Right cardiac atrium (tissue), 5 donors: ENCODE measurements at places on chromosomes 5 and 9. TPM values are rescaled to one million over a fixed set of nuclear protein-coding genes. Genes with fewer than 3 reads are reported as not detected.
A peak's percentile ranks its signal among the peaks of the same experiment; 100 is the strongest.

Gene MPDZ
- 67.9 TPM for total RNA-seq

Gene GHR
- total RNA-seq, result 14.0 TPM

Gene SPINK13
- not detected for total RNA-seq

Gene SAXO1
- total RNA-seq, result not detected

Gene TAF11L5
- total RNA-seq, result not detected

Gene ADAMTS2
- 21.3 TPM for total RNA-seq

Gene STK32A
- total RNA-seq, result 2.9 TPM

Gene IFNA2
- not detected for total RNA-seq

- no peak for DNase-seq
These were observed 67.7 kb downstream of the KCNT1 start for GRCh38 chr9:135769489-135770202.

DNA sequence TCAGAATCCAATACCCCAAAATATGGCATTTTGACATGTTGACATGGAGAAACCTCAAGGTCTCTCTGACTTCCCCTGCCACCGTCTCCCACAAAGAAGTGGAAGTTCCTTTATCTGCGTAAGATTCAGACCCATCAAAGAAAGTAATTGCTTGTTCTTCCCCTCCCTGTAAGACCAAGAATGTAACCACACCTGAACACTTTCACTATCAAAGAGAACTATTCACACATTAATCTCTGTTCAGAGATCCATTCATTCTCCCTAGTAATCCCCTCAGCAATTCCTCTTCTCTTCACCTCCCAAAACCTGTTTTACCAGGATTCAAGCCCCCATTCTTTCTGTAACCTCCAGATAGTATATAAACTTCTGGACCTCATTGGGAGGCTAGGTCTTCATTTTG, 4.1 kb upstream of the SLC1A1 start:
- no peak for DNase-seq

- no peak for DNase-seq
These were observed 44.4 kb upstream of the ELOVL7 start for GRCh38 chr5:60888359-60889061.

GRCh38 chr5:41575110-41575779, 64.8 kb upstream of the PLCXD3 start:
- DNase-seq, result no peak

GRCh38 chr5:128920345-128921215, 44.7 kb upstream of the SLC27A6 start:
- no peak for DNase-seq

- DNase-seq, result no peak
These were observed 50.4 kb downstream of the ARL15 start for GRCh38 chr5:54259981-54260380.

DNA sequence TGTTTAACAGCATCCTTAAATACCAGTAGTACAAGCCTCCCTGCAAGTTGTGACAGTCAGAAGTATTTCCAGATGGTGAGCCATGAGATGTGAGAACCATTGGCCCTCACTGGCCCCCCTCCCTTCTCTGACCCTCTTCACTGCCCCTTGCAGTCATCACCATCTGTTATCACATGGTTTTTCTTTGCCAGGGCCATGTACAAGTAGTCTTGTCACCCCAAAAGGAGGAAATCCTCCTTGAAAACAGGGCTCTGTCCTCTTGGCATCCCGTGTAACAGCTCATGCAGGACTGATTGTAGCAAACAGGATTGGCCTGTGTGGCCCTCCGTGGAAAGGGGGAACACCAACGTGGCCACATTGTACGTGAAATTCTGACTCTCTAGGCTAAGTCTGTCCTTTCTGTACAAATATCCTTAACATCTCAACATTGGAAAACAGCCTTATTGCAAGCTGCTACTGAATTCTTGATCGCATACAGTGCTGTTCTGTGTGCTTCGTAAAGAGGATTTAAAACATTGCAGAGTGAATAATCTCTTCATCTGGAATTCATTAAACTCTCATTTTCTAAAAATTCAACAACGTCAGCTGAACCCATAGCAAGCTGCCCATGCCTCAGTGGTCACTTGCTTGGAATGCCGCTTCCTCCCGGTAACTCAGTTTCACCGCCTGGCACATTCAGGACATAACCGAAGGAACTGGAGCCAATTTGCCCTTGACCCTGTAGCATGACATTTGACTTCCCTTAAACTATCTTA, 171.7 kb downstream of the ATPSCKMT start:
- DNase-seq, result no peak

DNA sequence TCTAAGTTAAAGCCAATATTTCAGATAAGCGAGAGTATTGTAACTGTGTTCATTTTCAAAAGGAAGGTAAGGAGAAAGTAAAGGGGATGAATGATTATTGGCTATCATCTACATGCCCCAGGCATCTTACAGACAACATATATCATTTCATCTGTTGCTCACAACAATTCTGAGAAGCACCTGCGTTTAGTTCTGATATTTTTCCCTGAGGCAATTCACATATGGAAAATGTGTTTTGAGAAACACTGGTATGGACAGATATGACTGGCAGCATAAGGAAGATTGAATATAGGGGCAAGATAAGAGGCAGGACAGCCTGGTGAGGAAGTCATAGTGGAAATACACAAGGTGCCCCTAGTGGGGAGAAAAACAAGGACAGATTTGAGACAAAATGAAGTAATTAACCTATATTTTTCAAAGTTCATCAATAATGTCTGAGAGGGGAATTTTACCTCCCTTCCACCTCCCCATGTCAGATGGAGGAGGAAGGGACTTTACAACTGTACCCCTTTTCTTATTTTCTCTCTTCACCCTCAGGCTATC, 87.7 kb upstream of the TRIM32 start:
- DNase-seq, result no peak

DNA sequence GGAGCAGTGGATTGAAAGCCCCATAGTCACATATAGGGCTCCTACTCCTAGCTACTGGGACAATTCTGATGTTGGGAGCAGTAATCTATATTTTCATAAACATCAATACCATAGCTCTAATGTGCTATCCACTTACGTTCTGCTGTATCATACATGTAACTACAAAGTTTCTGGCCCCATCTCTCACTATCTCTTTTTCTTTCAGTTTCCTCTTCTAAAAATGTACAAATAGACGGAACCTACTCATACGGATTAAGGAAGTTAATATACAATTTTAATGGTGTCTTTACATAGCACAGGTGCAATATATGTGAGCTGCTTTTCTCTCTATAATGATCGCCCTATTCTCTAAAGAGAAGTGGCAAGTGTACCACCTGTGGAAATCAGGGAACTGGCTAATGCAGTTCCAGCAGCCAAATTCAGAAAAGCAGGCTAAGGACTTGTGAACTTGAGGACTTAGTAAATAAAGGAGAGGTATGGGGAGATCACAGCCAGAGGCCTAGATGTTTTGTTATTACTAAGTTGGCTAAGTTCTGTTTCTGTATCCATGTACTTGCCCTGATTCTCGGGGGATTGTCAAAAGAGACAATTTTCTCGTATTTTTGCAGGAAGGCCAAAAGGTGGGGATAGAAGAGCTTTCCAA, 1021.9 kb downstream of the CDH12 start:
- DNase-seq, result no peak

- DNase-seq, result no peak
These were observed 11.7 kb upstream of the ERBIN start for GRCh38 chr5:65914641-65915196.

DNA sequence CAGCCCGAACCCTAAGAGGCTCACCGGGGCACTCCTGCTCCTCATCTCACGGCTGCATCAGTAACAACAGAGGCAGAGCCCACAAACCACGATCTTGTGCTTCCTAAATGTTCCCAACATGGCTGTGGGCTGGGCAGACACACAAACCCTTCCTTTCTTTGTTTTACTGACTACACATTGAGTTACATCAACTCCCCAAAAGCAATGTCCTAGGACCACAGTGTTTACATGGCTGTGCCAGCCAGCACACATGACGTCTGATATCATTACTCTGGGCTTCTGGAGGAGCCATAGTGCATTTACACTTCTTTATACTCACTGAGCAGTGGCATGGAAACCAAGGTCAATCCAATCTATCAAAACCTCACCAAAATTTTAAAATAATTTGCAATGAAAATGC, 101.4 kb downstream of the LHFPL2 start:
- no peak for DNase-seq

DNA sequence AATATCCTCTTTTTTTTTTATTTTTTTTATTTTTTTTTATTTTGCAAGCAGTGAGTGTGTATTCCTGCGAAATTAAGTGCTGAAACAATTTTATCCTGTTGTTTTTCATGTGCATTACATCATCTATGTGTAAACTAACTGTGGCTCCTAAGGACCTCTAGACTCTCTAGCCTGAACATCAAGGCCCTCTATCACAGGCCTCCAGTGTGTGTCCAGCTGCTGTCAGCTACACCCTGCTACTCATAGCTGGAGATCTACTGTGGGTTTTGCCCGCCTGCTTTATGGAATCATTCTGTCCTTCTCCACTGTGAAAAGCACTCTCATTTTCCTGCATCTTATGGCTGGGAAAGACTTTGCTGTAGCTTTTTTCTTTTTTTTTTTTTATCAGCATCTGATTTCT, 157.8 kb downstream of the KCTD16 start:
- DNase-seq, result no peak

DNA sequence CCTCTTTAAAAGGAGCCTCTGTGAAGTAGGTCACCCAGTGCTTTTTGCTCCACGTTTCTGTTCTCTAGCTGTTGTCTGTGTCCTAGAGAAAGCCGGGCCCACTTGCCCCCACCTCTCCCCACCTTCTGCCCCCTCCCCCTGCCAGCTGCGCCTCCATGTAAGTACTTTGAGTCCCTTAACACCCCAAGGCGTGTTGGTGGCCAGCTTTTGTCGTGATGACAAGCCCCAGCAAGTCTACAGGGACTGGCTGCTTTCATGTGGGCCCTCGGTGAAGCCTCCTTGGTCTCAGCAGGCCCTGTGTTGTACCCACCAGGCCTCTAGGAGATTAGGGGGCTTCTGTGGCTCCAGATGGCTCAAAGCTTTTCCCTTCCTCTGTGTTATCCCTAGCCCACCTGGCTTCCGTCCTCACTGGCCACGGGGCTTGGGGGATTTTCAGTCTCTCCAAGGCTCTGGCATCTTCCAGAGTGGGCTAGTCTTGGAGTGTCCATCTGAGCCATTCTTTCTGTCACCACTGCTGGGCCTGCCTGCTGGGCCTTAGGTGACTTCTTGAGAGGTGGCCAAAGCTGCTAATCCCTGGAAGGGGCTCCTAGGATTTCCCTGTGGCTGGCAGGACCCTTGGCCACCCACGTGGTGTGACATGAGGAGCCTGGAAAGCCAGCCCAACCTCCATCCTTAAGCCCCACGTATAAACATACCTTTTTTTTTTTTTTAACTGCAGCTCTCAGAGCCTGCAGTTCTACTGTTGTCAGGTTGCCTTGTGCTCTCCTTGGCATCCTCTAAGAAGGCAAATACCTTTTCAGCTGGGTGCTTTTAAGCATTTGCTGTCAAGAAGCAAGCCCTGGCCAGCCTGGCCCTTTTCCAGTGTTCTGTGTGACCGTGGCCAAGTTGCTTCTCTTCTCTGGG, 1.1 kb upstream of the NDST1 start:
- peak; percentile 69 for DNase-seq

GRCh38 chr9:128505414-128505765, 871 bp downstream of the GLE1 start:
- no peak for DNase-seq
